NB4 (cell line): ENCODE measurements at places on chromosomes 6 and 20.

DNA sequence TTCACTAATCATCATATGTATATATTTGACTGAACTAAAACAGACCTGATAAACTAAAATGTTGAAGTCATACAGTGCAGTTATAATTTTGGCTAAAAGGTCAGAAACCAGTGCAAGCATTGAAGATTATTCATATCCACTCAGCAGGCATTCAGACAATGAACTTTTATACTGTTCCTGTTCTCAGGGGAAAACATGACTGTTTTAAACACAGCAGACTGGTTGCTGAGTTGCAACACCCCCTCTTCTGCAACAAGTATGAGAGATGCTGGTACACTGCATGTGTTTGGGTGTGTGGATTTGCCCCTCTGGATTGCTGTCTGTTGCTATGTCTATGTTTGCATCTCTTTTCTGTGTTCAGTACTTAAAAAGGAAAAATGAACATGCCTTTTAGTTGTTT is 206.8 kb downstream of the EYA4 start:
- peak; percentile 6 for DNase-seq

GRCh38 chr20:51190783-51191180 is 167.9 kb upstream of the KCNG1 start:
- DNase-seq: no peak

- no peak for DNase-seq
Measured at GRCh38 chr6:38215225-38215624, 395.7 kb downstream of the ZFAND3 start.

DNA sequence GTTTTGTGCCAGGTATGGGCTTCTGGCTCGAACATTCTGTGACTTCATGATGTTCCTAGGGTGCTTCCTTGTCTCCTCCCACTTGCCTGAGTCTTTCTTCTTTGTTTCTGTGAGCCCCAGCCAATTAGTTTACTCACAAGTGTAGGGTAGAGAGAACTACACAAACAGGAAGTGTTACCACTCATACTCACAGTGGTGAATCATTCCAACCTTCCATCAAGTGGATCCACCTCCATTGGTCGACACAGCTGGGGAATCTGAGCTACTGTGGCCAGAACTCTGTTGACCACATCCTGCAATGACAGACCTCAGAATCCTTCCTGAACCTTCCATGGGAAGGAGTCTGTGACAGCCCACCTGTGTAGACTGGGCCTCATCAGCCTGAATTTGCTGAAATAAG is 76.8 kb downstream of the UNC5CL start:
- DNase-seq: peak; percentile 68

- DNase-seq: no peak
Measured at GRCh38 chr20:61436283-61436666, 184.2 kb downstream of the CDH4 start.

DNA sequence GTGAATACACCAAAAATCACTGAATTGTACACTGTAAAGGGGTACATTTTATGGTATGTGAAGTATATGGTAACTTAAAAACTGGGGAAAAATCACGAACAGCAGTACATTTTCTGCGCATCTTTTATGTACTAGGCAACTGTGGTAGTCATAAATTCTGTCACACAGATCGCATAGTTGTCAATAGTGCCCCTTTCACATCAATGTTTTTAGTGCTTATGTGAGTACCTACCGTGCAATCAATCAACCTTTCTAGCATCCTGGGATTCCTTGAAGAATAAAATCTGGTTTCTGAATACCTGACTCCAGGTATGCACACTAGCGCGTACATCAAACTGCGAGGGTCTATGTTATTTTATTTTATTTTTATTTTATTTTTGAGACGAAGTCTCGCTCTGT is 637 bp upstream of the RPF2 start:
- no peak for DNase-seq

GRCh38 chr6:5950361-5950785 is 56.4 kb downstream of the NRN1 start:
- peak; percentile 62 for DNase-seq

DNA sequence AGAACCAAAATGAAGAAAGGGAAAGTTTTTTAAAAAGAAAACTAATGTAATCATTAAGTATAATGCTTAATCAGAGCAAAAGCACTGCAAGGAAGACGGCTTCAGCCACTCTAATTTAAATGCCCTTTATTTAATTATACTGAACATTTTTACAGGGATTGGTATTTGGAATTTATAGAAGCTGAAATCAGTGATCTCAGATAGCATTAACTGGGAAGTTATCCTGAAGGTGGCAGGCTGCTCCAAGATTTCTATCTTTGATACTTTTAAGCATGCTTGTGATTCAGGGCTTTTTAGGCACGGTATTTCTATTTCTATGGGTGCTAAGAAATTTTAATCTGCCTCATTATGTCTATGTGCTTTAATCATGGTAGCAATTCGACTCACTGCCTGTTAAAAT is 1.3 kb upstream of the NDUFAF4 start:
- peak; percentile 54 for DNase-seq

DNA sequence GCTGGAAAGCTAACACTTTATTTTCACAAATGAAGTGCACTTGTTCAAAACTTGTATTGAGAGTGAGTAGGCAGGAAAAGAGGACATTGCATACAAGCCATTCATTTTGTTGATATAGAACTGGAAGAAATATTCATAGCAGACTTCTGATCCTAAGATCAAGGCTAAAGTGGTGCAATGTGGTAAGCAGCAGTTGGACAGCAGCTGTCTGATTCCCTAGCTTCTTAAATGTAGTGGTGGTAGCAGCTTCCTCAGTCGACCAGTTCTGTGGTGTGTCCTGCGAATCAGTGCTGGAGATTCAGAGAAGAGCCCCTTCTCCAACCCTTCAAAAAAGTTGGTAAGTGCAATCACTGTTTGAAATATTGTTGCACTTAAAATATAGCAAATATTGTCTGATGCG is 281.7 kb upstream of the GJE1 start:
- no peak for DNase-seq

GRCh38 chr20:5569021-5569420 is 181.2 kb upstream of the SHLD1 start:
- DNase-seq: peak; percentile 69

DNA sequence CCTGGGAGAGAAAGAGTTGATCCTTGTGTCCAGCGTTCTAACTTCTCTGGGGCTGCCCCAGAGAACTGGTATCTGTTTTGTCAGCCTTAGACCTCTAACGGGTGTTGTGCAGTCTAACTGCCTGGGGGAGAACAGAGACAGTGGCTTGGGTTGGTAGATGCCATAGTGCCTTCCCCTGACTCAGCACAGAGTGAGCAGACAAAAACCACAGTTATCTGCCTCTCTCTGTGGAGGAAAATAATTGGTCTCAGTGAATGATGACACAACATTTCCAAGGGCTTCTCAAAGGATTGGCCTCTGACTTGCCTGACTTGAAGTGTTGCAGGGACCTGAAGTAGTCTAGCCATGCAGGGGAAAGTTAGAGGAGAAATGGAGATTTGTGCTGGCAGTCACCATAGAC is 226.2 kb upstream of the MAN1A1 start:
- DNase-seq: no peak

- no peak for DNase-seq
Measured at GRCh38 chr6:17927705-17928104, 59.7 kb downstream of the KIF13A start.

DNA sequence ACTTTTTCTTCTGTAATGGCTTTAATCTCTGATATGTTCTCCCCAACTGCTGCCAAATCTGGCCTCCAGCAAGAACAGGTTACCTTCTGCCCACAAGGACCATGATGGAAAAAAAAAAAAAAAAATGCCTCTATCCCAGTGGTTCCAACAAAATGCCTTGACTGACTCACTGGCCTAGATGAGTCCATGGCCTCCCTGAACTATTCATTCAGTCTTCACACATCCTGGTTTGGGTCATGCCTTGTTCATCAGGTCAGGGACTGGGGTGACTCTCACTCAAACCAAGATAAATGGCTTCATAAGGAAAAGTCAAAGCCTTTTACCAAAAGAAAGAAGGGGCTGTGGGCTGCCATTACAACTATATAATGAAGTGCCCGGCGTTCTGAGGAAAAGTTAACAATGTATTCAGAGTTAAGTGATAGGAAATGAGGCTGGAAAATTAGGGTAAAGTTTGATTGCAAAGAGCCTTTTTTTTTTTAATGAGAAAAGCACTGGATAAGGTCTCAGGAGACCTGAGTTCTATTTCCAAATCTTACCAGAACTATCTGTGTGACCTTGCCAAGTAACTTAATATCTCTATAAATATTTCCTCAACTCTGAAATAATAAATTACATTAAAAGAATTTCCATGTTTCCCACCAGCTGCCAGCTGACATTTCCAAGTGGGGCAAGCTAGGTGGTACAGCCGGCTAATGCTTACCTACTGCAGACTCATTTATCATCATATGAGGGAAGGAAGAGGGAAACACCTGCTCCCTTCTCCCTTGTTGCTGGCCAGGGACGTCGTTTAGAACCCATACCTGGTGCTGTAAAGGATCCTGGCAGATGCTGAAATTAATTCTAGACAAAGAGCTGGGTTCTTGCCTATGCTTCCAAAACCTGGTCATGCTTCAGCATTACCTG is 380.0 kb upstream of the MARCKS start:
- DNase-seq: no peak

- DNase-seq: no peak
Measured at GRCh38 chr6:52189974-52190373, 3.8 kb downstream of the IL17A start.

- no peak for DNase-seq
Measured at GRCh38 chr20:21240394-21240793, 62.7 kb upstream of the XRN2 start.

- peak; percentile 34 for DNase-seq
Measured at GRCh38 chr6:108546079-108547049, 14.4 kb upstream of the FOXO3 start.

- no peak for DNase-seq
Measured at GRCh38 chr6:81857812-81858211, 105.3 kb upstream of the TENT5A start.

GRCh38 chr6:87922196-87922946 is 125.3 kb upstream of the SPACA1 start:
- DNase-seq: no peak

GRCh38 chr6:27140999-27141528 is 106.4 kb upstream of the PRSS16 start:
- no peak for DNase-seq

GRCh38 chr6:42784717-42785498 is 3.1 kb downstream of the BICRAL start:
- no peak for DNase-seq

GRCh38 chr6:76166874-76167273 is 94.4 kb upstream of the IMPG1 start:
- DNase-seq: peak; percentile 3

DNA sequence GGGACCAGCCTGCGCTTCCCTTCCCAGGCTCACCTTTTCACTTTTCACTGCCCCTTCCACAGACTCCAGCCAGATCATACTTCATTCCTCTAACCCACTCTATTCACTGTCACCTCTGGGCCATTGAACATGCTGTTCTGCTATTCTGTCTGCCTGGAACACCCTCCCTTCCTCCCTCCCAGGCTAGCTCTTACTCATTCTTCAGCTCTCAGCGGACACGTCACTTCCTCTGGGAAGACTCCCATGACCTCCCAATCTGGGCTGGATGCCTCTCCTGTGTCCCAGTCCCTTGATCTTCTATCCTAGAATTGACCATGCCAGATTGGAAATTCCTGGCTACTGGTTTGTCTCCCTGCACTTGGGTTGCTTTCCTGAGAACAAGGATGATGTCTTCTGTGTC is 5.0 kb downstream of the SLC12A5 start:
- no peak for DNase-seq

DNA sequence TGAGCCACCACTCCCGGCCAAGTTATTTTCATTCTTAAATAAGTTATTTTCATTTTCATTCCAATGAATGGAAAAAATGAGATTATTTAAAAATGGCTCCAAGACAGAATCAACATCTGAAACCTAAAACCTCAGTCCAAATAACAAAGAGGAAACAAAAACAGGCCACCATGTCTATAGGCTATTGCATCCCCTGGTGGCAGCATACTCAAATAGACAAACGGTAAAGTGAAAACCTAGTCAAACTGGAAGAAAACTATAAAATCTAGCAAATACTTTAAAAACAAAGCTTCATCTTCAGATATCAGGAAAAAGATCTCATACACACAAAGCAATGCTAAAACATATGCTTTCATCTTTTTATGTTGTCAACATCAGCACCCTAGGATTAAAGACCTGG is 20.9 kb downstream of the IL17A start:
- DNase-seq: no peak

DNA sequence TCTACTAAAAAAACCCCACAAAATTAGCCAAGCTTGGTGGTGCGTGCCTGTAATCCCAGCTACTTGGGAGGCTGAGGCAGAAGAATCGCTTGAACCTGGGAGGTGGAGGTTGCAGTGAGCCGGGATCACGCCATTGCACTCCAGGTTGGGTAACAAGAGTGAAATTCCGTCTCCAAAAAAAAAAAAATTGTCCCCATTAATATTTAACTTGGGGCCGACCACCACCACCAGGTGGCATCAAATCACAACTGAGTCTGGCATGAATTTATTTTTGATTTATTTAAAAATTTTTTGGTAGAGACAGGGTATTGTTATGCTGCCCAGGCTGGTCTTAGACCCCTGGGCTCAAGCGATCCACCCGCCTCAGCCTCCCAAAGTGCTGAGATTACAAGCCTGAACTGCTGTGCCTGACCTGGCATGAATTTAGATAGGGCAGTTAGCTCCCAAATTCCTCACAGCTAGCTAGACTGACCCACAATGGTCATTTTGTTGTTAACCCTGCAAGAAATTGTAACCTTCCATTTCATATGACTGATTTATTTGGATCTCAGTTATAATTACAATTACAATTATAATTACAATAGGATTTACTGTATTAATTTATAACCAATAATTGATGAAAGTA is 17.1 kb upstream of the BEND3 start:
- DNase-seq: peak; percentile 50

- peak; percentile 57 for DNase-seq
Measured at GRCh38 chr6:133553652-133554051, 312.5 kb downstream of the EYA4 start.

DNA sequence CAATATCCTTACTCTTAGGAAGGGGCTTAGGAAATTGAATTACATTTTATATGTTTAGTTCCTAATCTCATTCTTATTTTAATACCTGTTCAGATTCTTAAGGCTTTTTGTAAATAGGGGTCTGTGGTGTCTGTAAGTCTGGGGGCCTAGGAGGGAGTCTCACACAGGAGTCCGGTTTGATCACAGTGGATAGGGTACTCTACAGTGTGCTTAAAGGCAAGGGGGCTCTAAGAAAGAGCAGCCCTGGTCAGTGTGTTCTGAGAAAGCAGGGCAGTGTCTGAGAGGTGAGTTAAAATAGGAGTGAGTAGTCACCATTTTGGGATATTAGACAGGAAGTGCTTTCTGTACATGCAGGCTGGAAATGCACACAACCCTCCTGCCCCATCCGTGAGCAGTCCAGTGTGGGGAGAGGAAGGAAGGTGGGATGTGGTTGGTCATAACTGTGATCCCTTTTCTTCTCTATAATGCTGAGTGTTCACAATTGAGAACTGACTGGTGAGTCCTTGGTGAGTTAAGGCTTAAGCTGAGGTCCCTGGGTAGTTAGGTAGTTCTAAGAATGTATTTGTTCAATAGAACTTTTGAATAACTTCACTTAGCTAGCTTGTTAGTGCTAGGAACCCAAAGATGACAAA is 50.0 kb downstream of the CDKAL1 start:
- no peak for DNase-seq

- no peak for DNase-seq
Measured at GRCh38 chr6:75931011-75931680, 141.3 kb downstream of the IMPG1 start.
